ENCODE measurements at places on chromosomes 6 and 20.

- DNase-seq, result no peak
Measured at GRCh38 chr6:45052325-45052724, 275.8 kb upstream of the RUNX2 start.

GRCh38 chr6:42960243-42961019, at the start of gene GNMT:
TSS of gene GNMT (plus strand) at chr6:42960754. CDS start at chr6:42960768, 14 bp downstream.
- DNase-seq, result peak; percentile 79

DNA sequence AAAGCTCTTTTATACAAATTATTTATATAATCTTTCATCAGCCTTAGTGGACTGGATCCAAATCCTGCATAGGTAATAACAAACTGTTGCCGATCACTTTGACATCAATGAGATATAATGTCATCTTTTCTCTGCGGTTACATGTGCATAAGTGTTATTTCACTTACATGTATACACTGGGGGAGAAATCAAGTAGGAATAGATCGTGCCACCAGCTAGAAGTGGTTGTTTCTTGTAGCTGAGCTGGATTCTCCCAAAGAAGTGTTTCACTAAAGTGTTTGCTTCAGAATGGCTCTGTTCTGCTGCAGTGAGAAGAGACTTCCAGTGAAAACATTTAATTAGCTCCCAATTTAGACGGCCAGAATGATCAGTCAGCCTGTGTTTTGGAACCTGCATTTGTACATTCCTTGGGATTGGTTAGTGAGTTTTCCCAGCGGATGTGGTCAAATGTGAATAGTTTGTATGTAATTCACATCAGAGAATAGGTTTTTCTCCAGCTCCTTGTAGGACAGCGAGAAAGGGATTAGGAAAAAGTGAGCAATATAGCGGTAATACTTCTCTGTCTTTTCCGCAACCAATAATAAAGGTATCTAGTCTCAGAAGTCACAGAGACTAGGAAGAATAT, 163.1 kb upstream of the CCN2 start:
- DNase-seq, result no peak

DNA sequence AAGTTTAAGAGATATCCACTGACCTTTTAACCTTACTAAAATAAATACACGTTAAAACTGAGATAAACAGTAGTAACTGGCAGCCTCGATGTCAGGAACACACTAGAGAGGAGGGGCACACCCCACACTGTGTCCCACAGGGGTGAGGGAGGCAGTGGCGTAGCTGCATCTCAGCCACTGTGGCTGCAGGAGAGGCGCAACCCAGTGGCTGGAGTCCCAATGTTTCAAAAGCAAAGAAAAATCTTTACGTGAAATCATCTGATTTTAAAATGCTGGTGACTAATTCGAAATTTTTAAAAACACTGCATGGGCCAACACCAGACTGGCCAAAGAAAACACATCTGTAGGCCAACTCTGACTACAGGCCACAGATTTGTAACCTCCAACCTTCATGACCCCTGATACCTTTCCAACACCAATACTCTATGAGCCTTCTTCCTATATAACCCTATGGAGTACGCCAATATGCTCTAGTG, 54.7 kb downstream of the TRAM2 start:
- no peak for DNase-seq

GRCh38 chr20:58895448-58896180, 43.1 kb downstream of the GNAS start:
- no peak for DNase-seq

DNA sequence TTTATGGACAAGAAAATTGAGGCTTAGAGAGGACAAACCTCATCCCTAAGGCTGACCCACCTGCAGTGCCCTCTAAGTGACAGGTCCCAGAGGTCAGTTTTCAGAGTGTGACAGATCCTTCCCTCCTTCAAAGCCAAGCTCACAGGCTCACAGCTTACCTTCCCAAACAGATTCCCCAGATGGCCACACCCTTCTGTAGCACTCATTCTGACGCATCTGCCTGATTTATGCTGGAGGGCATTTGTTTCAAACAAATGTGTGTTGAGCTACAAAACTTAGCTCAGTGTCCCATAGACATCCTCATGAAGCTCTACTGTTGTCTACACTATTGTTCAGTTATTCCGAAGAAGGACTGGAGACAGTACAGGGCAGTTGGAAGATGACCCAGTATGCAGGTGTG, 60.6 kb upstream of the RIN2 start:
- peak; percentile 31 for DNase-seq

DNA sequence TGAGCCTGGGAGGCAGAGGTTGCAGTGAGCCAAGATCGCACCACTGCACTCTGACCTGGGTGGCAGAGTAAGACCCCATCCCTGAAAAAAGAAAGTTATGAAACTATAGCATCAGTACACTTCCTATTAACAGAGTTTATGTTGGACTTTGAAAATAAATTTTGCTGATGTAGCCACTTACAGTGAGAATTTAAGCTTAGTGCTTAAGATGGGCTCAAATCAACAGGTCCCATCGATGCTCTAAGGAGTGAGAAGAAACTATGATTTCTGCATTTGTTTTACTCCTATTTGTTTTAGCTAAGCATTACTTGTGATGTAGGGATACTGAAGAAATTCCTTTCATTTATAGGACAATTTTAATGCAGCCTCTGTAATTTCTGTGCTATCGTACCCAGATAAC, 93.3 kb upstream of the CLDN20 start:
- DNase-seq, result no peak

DNA sequence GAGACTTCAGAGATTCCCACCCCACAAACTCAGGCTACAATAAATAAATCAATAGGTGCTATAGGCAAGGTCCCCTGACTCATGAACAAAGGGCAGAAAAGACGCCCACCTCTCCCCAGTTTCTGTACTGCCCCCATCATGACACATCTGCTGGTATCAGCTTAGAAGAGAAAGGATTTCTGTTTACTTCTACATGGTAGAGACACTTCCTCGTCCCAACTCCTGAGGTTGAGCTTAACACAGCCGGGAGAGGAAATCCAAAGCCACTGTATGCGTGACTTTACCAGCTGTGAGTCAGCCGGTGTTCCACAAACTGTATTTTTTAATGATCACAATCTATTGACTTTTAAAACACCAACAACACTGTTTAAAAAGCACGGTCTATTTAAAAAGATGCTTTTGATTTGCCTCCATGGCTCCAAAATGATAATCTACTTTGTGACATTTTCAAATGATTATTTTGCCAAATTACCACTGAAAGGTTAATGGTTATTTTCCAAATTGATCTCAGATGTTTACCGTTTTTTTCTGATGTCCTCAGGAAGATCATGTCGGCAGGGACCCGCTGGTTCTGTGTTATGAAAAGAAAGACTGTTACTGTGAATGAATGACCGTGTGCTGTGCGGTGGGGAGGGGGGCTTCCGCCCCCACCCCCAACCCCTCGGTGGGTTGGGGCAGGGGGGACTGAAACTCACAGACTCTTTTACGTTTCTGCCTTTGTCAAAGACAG, 72.5 kb downstream of the ATP9A start:
- DNase-seq, result peak; percentile 28

GRCh38 chr6:54920628-54921027, 74.1 kb downstream of the FAM83B start:
- DNase-seq, result no peak

- no peak for DNase-seq
Measured at GRCh38 chr6:168272415-168273325, 46.9 kb downstream of the DACT2 start.

GRCh38 chr6:107655245-107655644, 165.3 kb downstream of the SOBP start:
- no peak for DNase-seq

DNA sequence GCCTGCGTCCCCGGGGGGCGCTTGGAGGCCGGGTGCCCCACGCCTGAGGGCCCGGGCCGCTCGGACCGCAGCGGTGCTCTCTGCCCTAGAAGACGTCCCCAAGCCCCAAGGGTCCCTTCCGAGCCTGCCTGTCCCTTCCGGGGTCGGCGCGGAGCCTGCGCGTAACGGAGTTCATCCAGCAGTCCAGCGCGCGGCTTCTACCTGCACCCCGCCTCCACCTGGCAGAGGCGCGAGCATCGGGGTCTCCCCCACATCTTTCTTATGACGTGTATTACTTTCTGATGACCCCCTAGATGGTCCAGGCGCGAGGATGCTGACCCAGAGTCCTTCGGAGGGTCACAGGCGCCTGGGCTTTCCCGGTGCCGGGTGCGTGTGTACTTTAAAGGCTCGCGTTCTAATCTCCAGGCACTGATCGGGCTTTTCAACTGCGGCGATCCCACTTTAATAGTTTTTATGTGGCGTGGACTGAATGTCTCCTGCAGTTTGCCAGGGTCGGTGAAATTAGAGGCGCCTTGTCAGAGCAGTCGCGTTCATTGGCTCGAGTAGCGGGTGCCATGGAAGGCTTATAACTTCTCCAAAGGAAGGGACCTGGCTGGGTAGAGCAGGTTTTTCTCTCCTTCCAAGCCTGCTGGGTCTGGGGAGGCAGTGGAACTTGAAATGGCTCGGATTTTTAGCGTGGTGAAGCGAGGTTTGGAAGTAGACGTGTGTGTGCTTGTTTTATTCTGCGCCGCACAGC, 912 bp downstream of the EYA4 start:
- no peak for DNase-seq

- no peak for DNase-seq
Measured at GRCh38 chr6:22029171-22029570, 267.7 kb downstream of the PRL start.

GRCh38 chr6:167668019-167668753, 158.5 kb upstream of the AFDN start:
- no peak for DNase-seq

Measured in RWPE1 (cell line).